Retinal pigment epithelial cell (primary cell): ENCODE measurements at places on chromosomes 1 and 21.

DNA sequence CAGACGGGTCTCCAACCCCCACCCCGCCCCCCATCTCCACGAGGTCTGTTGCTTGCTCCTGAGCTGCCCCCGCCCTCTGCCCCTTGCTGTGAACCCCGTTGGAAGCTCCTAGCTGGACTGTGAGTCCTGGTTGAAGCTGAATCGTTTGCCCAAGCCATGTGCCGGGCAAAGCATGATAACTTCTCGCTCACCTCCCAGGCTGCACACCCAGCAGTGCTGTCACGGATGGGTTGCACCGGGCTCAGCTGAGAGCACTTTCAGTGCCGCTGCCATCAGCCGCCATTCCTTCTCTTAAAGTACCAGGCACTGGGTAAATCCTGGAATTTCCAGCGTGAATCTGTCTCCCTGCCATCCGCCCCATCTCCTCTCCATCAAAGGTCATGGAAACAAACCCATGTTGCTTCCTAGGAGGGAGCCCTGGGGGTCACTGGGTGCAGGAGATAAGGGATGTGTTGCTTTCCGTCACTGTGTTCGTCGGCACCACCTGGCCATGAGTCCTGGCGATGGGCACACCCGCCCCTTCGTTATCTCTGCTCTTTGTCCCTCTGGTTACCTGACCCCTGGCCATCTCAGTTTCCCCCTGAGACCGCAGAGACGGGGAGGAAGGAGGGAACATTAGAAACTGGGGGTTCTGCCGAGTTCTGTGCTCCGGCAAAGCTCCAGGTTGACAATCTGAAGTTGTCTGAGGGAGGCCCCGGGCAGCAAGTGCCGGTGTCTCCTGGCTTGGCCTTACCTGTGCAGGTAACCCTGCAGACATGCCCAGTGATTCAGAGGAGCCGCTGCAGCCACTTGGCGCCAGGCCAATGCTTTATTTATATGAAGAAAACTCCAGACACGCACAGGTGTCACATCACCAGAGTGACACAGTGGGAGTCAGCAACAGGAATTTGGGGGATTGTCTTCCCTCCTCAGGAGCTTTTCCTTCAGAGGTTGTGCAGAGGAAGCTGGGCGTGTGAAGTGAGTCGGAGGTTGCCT, 2.7 kb downstream of the PDE9A start:
- no peak for DNase-seq

DNA sequence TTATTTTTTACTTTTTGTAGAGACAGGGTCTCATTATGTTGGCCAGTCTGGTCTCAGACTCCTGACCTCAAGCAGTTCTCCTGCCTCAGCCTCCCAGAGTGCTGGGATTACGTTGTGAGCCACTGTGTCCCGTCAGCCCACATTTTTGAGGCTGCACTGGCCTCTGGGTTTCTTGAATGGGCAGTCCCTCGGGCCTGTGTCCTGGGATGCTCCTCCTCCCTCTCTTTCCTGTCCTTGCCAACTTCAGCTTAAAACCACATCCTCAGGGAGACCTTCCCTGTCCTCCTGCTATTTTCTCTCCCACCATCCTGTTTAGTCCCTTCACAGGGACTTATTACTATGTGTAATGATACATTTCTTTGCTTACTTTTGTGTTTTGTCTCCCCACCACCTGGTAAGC, 31.4 kb upstream of the LYST start:
- no peak for DNase-seq

- no peak for DNase-seq
Observed at GRCh38 chr1:210418863-210419650, 90.4 kb downstream of the HHAT start.

DNA sequence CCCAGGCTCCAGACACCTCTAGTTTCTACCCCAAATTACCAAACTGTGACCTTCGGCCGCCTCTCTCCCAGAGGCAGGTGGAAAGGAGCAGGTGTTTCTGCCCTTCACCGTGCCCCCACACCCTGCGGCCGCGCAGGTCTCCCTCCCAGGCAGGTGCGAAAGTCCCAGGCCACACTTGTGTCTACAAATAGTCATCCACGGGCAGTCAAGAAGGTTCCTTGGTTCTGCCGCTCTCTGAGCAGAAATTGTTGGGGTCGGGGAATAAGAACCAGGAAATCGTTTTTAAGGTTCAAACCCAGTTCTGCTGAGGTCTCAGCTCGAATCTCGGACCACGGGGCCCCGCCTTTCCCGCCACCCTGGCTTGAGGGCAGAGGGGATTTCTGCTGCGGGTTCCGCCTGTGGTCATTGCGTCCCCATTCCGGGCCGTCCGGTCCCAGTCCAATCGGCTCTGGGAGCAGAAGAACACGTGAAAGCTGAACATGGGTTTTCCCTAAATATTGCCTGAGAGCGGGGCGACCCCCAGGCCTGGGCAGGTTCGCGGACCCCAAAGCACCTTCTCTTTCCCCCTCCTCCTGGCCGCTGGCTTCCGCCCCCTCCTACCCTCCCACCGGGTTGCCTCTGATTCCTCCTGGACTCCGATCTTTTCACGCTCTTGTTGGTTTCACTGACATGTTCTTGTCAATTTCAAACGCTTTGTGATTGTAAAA, 1.2 kb upstream of the ATF3 start:
- DNase-seq = no peak

GRCh38 chr1:155473151-155473821, 89.3 kb downstream of the ASH1L start:
- no peak for DNase-seq

DNA sequence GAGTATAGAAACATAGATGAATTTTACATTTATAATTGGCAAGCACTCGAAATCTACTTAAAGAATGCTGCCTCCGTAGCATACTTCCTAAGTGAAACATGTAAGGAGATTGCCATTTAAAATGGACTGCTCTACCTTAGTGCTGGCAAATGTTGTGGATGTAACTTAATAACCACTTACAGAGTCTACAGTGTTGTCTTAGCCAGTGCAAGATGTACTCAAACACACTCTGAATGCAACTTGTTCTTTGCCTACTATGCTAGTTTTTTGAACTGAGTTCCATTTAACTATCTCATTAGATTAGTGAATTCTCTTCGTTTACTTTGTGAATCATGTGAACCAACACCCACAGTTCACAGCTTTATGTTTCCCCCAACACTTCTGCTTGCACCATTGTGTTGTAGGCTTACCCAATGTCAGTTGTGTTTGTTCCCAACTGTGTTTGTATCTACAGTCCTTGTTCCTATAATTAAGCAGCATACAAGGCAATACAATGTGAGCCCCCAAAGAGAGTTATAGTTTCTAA, 345.5 kb upstream of the LYPLAL1 start:
- no peak for DNase-seq

- DNase-seq = no peak
Observed at GRCh38 chr1:223717695-223718363, 5.5 kb downstream of the CAPN2 start.

- no peak for DNase-seq
Observed at GRCh38 chr1:75730432-75730831, 5.9 kb downstream of the ACADM start.

DNA sequence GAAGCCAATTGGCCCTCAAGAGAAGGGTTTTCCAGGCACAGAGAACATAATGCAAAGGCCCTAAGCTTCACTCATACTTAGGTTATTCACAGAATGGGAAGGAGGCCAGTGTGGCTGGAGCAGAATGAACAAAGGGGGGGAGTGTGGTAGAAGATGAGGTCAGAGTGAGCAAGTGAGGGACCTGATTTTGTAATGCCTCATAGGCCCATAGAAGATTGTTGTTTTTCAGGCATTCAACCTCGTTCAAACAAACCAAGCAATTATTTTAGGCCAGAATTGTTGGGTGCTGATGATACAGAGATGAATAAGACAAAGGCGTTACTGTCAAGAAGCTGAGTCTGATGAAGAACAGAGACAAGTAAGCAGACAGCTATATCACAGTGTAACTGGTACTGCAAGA, 54.5 kb upstream of the RAP1A start:
- no peak for DNase-seq

DNA sequence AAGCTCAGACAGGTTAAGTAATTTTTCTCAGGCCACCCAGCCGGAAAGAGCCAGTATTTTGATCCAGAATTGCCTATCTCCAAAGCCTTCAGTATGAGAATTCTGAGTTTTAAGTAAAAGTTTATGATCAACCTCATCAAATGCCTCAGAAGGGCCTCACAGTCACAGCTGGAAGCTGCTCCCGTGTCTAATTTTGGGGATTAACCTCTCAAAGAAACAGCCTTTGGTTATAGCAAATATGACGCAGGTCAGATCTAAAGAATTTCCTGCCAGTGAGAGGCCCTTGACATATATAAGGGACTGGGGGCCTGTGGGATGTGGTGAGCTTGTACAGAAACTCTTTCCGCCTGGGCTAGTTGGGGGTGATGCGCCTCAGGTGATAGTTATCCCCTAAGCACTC, 2.3 kb downstream of the EXTL1 start:
- no peak for DNase-seq

DNA sequence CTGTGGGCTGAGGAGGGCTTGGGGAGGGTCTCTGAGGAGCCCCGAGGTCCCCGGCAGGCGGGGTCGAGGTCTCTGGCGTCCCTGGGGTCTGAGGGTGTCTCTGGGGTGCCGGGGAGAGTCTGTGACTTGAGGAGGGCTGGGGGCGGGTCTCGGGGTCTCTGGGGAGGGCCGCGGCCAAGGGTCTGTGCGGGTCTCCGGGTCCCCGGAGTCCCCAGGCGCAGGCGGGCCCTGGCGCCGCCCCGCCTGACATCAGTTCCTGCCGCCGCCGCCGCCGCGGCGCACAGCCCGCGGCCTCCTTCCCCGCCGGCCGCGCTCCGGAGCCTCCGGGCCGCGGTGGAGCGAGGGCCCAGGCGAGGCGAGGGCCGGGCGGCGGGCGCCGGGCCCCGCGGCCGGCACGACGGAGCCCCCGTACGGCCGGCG, at the start of gene PLEKHM2:
PLEKHM2 (plus strand) TSS at position 279 of the 420 bp plus-strand sequence. CDS start 239 bp downstream, outside the sequence.
- DNase-seq = no peak

DNA sequence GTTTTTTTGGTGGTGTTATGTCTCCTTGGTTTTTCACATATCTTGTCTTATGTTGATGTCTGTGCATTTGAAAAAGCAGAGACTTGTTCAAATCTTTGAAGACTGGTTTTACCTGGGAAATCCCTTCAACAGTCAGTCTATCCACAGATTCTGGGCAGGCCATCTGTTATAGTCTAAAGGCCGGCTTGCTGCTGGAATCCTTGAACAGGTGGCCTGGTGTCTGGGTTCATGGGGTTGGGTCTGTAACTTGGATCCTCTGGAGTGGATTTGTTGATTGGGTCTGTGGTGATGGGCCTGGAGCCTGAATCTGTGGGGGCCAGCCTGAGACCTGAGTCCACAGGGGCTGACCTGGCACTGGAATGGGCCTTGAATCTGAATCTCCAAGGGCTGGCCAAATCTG, 12.2 kb downstream of the LORICRIN start:
- DNase-seq = no peak
